ENCODE measurements at places on chromosomes 11 and 22.

GRCh38 chr22:47168900-47169800 is 406.7 kb downstream of the TBC1D22A start:
- no peak for DNase-seq

- no peak for DNase-seq
Observed at GRCh38 chr11:611001-611996, 4.5 kb downstream of the IRF7 start.

DNA sequence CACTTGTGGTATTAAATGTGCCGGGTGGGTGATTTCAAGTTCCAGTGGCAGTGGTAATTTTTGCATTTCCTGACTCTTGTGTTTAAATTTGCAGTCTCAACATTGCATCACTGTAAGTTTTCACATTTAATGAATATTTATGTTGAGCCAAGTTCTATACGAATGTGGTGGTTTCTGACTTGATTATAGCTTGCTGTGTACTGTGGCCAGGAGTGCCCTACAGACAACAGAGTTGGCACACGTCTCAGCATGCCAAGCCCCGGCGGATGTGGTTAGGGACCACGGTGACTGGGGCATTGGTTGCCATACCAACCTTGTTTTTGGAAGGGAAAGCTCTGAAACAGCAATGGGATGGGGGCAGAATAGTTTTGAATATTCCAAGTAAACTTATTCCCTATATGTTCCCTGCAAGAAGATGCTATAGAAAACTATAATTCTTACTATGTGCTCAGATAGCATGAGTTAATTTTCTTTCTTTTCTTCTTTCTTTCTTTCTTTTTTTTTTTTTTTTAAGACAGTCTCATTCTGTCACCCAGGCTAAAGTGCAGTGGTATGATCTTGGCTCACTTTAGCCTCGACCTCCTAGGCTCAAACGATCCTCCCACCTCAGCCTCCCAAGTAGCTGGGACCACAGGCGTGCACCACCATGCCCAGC is 16.0 kb downstream of the ZNRF3 start:
- DNase-seq: peak; percentile 54

DNA sequence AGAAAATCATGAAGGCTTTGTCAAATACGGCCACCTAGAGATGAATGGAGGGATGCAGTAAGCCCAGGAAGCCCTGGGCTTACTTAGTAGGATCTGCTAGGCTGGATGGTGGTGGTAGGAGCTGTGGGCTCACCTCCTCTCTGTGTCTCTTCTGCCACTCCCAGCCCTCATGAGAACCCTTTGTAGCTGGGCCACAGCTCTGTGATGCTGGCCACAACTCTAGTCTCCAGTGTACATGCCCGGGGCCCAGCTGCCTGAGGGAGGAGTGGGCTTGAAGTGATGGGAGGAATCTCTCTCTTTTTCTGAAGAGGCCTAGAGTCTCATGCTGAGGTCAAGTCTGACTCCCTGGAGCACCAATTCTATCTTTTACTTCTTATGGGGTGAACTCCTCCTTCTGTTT is 32.4 kb upstream of the SYT13 start:
- no peak for DNase-seq

DNA sequence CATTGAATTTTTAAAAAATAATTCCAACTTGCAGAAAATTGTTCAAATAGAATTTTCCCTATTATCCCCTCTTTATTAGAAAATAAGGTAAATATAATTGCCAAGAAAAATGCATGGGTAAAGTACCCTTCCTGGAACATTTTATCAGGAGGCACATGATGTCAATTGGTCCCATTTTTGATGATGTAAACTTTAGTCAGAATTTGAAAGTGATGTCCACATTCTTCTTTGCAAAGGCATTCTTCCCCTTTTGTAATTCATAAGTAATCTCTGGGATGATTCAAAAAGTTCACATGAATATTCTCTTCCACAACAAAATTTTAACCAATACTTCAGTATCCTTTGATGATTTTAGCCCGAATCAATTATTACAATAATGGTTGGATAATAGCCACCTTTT is 86.9 kb upstream of the ANO3 start:
- peak; percentile 42 for DNase-seq

- peak; percentile 12 for DNase-seq
Observed at GRCh38 chr22:35592418-35592967, 24.6 kb downstream of the MB start.
